ENCODE measurements at places on chromosomes 2 and 18.

GRCh38 chr18:58344861-58345463, 283.9 kb downstream of the ALPK2 start:
- DNase-seq, result no peak

GRCh38 chr18:62450546-62451410, 72.0 kb upstream of the ZCCHC2 start:
- DNase-seq, result peak; percentile 69

- DNase-seq, result no peak
Measured at GRCh38 chr2:20680744-20681375, 13.9 kb downstream of the GDF7 start.

DNA sequence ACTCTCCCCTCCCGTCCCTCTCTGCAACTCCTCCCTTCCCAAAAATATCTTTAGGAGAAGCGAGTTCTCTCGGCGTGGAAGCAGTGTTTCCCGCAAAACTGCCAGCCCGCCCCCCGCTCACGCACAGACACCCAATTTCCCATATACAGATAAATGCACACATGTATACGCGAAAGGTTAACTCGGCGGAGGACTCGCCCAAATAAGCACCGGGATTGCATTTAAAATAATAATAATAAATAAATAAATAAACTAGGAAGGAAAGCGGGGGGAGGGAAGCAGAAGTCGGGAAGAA, 70.0 kb upstream of the PSMD14 start:
- DNase-seq, result no peak

DNA sequence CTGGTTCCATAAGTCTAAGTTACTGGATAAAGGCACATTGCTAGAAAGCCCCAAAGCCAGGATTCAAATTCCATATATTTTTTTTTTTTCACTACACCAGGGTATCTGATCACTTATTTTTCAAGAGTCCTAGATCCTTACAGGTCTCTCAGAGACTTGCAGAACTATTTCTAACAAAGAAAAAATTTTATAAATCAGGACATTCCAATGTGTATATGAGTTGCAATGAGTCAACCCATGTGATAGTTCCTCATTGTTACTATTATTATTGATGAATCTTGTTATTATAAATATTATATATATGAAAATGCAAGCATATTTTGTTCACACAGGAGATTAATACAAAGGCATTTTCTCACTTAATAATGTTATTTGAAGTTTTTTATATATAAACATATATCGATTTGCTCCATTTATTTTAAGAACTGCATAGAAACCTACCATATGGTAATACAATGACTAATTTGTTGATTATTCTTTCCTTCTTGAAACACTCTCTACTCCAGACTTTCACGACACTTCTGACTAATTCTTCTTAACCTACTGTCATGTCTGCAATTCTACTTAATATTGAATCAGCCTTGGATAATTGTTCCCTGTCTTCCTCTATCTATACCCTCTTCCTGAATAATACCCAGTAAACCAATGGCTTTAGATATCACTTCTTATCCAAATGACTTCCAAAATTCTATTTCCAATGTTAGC, 968.4 kb upstream of the NRXN1 start:
- DNase-seq, result no peak

GRCh38 chr18:49581371-49581770, 19.5 kb downstream of the LIPG start:
- DNase-seq, result no peak

DNA sequence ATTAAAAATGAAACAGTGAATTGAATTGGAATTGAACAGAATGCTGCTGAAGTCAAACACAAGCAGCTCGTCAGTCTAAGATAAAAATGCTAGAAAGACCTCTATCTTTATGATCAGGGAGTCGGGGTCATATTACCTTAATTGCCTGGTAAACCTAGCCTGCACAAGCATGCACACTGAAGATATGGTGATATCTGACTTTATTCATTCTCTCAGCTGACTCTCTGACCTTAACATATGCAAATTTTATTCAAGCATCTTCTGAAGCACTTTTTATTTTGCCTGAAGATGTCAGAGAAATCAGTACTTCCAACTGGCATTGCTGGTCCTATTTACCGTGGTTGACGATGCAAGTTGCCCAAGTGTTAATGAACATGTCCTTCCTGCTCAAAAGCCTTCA, 56.4 kb downstream of the DNER start:
- DNase-seq, result no peak

GRCh38 chr18:66724664-66725356, 120.9 kb upstream of the CDH19 start:
- no peak for DNase-seq

DNA sequence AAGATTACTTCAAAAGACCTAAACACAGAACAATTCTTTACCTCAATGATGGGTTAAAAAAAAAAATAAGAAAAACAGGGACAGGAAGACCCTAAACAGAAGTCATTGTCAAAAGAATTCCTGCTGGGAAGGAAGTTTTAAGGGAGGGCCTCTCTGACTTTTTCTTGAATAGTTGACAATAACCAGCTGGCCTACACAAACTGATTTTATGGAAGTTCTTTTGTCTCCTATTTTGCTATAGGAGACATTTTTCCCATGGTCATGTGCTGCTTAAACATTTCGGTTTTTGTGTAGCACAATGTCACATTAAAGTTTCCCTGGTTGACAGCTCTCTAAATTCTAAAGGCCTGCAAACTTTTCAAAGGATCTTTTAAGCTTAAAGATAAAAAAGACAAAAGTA, 55.3 kb downstream of the RFTN2 start:
- DNase-seq, result no peak

DNA sequence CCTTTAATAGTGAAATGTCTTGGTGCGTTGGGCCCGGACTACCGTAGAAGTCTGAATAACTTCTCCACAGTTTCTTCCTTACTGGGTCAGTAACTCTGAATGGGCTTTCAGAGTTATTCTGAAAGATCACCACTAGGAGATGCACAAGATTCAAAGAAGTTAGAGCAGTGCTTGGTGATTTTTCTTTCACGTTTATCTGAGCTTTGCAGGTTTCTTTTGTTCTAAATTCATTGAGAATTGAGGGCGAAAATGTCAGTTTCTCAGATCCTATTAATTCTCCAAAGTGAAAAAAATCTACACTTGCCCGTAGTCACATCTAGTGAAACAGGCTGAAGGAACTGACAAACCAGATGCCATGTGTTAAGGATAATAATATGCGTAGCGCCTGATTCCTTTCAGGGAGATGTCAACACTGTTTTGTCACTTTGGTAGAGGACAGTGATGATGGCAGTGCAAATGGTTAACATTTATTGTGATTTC, 70.1 kb downstream of the QPCT start:
- peak; percentile 46 for DNase-seq

DNA sequence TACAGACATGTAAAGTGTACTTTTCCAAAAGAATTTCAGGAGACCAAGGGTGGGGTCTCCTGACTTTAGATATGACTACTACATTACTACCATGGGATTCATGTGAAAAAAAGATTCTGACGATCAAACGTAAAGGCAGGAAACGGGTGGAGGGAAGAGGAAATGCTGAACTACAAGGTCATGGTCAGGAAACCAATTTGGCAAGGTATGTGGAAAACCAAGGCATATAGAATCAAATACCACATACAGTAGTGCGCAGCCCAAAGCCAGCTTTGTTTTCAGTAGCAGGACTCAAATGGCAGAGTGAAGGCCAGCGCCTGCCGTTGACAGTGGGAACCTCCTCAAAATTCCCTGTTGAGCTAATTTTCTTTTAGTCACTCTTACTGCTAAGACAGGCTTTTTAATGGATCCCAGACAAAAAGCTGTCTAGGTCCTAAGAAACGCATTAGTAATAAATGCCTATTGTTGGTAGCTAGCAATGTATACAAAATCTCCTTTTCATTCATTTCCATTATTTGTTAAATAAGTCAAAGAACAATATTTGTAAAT, 57.6 kb upstream of the SERTAD2 start:
- no peak for DNase-seq

GRCh38 chr18:28065793-28066186, 111.1 kb downstream of the CDH2 start:
- DNase-seq, result no peak

- DNase-seq, result no peak
Measured at GRCh38 chr18:78704971-78705461, 274.6 kb upstream of the SALL3 start.

DNA sequence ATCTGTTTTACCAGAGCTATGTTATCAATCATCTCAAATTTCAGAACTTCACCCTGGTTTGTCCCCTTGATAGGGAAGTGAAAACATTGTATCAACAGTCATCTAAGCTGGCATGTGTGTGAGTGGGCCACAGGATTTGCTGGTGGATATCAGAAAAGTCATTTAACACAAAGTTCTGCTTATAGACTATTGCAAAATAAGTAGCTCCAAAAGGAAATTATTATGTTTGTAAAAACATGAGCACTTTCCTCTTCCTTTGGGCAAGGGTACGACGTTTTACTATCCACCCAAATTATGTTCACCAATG, 20.7 kb upstream of the COPS8 start:
- DNase-seq, result no peak

DNA sequence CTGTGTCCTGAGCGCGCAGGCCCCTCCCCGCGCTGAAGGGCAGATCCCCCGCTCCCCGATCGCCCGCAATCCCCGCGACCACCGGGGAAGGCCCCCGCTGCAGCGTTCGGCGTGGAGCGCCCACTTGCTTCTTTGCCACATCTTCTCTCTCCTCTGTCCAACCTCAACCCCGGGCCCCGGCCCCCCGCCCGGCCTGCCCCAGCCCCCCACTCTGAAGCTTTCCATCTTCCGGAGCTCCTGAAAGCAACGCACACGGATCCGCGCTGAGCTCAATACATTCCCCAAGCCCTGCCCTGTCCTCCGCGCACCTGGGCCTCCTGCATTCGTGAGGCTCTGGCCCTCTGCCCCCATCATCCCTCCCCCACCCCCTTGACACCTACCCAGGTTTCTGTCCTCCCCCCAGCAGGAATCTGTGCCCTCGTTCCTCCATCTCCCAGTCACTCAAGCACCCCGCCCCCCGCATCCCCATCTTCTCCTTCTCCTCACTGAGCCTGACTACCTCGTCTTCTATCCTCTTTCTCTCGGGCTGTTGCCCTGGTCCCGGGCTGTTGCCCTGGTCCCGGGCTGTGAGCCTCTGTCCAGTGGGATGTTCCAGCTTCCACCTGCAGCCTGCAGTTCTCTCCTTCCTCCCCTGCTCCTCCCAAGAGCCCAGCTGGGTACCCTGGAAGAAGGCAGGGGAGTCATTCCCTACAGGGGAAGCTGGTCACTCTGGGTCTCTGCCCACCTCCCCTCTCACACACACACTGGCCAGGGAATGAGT, 7.8 kb downstream of the SPEG start:
- peak; percentile 52 for DNase-seq

GRCh38 chr18:10119991-10120390, 206.2 kb downstream of the VAPA start:
- DNase-seq, result no peak

DNA sequence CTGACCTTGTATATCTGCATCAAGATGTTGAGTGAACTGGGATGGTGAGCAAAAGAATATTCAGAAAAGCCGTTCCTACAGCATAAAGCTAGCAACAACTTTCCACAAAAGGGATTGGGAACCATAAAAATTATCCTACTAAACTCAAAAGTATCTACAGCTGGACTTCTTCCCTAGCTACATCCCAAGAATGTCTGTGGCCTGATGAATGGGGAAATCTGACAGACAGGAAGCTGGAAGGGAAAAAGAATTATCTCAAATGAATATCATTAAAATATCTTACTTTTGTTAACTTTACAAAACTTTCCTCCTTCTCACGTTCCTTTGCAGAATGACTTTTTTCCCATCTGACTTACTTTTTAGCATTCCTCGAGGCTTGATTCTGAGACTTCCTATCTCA, 150.9 kb downstream of the PDE11A start:
- no peak for DNase-seq

- peak; percentile 85 for DNase-seq
Measured at GRCh38 chr2:177242121-177242987, 22.2 kb downstream of the NFE2L2 start.

DNA sequence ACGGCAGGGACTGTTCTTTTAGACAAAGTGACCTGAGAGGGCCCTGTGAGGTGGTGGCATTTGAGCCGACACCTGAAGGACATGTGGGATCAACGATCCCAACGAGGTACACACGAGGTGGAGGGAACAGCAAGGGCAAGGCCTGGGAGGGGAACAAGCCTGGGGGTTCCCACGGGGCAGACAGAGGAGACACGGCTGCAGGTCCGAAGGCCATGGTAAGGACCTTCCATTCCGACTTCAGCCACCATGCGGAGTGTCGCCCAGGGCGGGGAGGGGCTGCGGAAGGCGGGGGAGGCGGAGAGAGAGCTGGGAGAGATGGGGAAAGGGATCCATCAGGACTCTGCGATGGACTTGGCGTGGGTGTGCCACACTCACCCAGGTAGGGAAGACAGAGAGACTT, 151.8 kb downstream of the HDAC4 start:
- DNase-seq, result no peak

- no peak for DNase-seq
Measured at GRCh38 chr2:120442923-120443571, 97.1 kb downstream of the INHBB start.

GRCh38 chr2:143433251-143433650, 304.0 kb downstream of the ARHGAP15 start:
- no peak for DNase-seq

GRCh38 chr2:39545957-39546356, 108.9 kb upstream of the MAP4K3 start:
- no peak for DNase-seq

GRCh38 chr2:55419679-55420438, at the start of gene CCDC88A:
TSS of gene CCDC88A (minus strand) at chr2:55419856. CDS start at chr2:55419079, 777 bp downstream.
- peak; percentile 94 for DNase-seq

- DNase-seq, result no peak
Measured at GRCh38 chr18:9861157-9861556, 24.6 kb upstream of the TXNDC2 start.

- no peak for DNase-seq
Measured at GRCh38 chr18:50662775-50663383, 103.0 kb downstream of the MAPK4 start.

DNA sequence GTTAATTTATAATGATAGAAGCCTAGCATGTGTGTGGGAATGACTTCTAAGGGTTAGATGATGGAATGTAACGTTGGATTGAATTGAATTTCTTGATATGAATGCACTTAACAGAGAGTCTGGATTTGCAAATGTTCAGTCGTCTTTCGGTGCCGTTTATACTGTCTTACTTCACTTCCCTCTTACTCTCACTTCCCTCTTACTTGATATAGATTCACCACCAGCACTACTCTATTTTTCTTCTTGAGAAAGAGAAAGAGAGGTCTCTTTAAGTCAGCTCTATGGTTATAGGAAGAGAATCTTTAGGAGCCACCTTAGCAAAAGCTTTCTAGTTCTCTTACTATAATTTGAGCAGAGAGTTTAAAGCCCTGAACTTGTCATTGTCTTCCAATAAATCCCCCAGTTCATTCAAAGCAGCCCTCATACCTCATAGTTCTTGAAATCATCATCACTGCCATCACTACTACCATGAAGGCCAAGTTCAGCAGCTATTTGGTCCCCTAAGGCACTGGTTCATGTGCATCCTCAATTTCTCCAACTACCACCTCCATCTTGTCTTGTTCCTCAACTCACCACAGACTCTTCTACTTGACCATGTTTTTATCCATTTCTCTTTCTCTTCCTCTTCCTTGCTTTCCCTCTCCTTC, 501.7 kb upstream of the TCF4 start:
- DNase-seq, result no peak

- DNase-seq, result no peak
Measured at GRCh38 chr2:152097801-152098495, 896 bp downstream of the CACNB4 start.

- DNase-seq, result no peak
Measured at GRCh38 chr2:107719836-107720235, 106.9 kb upstream of the RGPD4 start.

GRCh38 chr2:119691651-119692245, 12.7 kb downstream of the TMEM177 start:
- DNase-seq, result no peak
